ENCODE measurements at places on chromosomes 1 and 21. TPM values are rescaled to one million over a fixed set of nuclear protein-coding genes. Genes with fewer than 3 reads are reported as not detected.
A peak's percentile ranks its signal among the peaks of the same experiment; 100 is the strongest.

GRCh38 chr21:38048167-38048566 is 131.9 kb upstream of the KCNJ6 start:
- no peaks in the 10 kb centered on the region for H3K36me3 ChIP-seq
- H3K4me3 ChIP-seq: no peak overlapping the region
- no peak overlapping the region for H3K27ac ChIP-seq
- DNase-seq: no peak
- H3K27me3 ChIP-seq: no peaks in the 10 kb centered on the region
- H3K4me1 ChIP-seq: no peaks in the 10 kb centered on the region

DNA sequence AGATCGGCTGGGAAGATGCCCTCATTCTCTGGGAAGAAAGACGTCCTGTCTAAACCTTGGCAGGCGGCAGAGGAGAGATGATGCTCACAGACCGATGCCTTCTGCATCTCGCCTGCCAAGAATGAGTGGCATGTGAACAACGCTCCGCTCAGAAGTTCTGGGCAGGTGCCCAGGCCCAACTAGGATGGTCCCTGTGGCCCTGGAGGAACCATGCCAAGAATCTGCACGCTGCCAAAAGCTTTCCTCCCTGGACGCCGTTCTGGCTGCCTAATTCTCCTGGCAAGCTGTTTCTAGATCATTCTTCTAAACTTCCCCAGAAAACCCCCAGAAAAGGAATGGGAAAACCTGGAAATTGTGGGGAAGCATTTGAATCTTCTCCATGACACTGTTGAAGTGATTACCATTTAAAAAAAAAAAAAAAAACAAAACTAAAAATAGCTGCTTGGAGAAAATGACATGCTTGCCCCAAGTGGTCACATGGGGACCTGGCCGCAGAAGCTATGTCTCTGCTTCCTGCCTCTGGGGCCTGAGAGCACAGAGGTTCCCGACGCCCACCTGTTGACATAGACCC is 440.9 kb downstream of the PRDM2 start:
- H3K4me1 ChIP-seq: peaks cover 3% of the 10 kb centered on the region
- H3K4me3 ChIP-seq: no peak overlapping the region
- DNase-seq: no peak
- no peaks in the 10 kb centered on the region for H3K36me3 ChIP-seq
- no peak overlapping the region for H3K27ac ChIP-seq
- H3K27me3 ChIP-seq: no peaks in the 10 kb centered on the region

DNA sequence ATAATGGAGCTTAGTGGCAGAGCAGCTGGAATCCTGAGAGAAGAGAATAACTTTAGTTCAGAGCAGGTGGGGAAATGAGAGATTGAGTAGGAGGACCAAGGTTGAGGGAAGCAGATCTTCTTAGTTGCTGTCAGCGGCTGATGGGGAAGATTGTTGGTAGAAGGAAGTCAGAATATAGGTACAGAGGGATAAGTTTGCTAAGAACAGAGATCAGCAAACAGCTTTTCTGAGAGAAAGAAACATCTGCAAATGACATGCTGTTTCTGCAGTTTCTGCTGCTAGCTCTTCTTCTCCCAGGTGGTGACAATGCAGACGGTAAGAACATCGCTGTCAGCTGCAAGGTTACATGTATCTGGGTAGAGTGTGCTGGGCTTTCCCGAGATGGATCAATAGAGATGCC is at the start of gene CD1C:
Gene CD1C (plus strand): TSS at position 113 of the 400 bp plus-strand sequence. CDS start 142 bp downstream, at position 255.
- H3K36me3 ChIP-seq: no peaks in the 10 kb centered on the region
- H3K27ac ChIP-seq: no peak within 1 kb of the TSS
- no peak within 1 kb of the TSS for H3K4me3 ChIP-seq
- H3K27me3 ChIP-seq: no peaks in the 10 kb centered on the region
- no peaks in the 10 kb centered on the region for H3K4me1 ChIP-seq
- DNase-seq: no peak

The KRTAP12-3 gene
- polyA plus RNA-seq: not detected

GRCh38 chr1:243924188-243924587 is 74.1 kb upstream of the AKT3 start:
- no peaks in the 10 kb centered on the region for H3K4me1 ChIP-seq
- H3K4me3 ChIP-seq: no peak overlapping the region
- DNase-seq: no peak
- no peak overlapping the region for H3K27ac ChIP-seq
- H3K36me3 ChIP-seq: no peaks in the 10 kb centered on the region

GRCh38 chr1:9822897-9823692 is 670 bp downstream of the CLSTN1 start:
- no peaks in the 10 kb centered on the region for H3K36me3 ChIP-seq
- H3K27ac ChIP-seq: peak overlapping the region; percentile 84
- no peaks in the 10 kb centered on the region for H3K4me1 ChIP-seq
- peak; percentile 36 for DNase-seq
- no peaks in the 10 kb centered on the region for H3K27me3 ChIP-seq

GRCh38 chr1:77313491-77313890 is 31.7 kb downstream of the AK5 start:
- H3K4me1 ChIP-seq: no peaks in the 10 kb centered on the region
- H3K36me3 ChIP-seq: no peaks in the 10 kb centered on the region
- no peaks in the 10 kb centered on the region for H3K27me3 ChIP-seq

The SV2A gene
- 3.9 TPM for polyA plus RNA-seq

The POU3F1 gene
- polyA plus RNA-seq: not detected

GRCh38 chr1:194055536-194055935 is 869.1 kb upstream of the B3GALT2 start:
- no peak for DNase-seq
- H3K4me1 ChIP-seq: no peaks in the 10 kb centered on the region
- no peak overlapping the region for H3K27ac ChIP-seq
- H3K36me3 ChIP-seq: no peaks in the 10 kb centered on the region
- H3K4me3 ChIP-seq: no peak overlapping the region
- no peaks in the 10 kb centered on the region for H3K27me3 ChIP-seq

DNA sequence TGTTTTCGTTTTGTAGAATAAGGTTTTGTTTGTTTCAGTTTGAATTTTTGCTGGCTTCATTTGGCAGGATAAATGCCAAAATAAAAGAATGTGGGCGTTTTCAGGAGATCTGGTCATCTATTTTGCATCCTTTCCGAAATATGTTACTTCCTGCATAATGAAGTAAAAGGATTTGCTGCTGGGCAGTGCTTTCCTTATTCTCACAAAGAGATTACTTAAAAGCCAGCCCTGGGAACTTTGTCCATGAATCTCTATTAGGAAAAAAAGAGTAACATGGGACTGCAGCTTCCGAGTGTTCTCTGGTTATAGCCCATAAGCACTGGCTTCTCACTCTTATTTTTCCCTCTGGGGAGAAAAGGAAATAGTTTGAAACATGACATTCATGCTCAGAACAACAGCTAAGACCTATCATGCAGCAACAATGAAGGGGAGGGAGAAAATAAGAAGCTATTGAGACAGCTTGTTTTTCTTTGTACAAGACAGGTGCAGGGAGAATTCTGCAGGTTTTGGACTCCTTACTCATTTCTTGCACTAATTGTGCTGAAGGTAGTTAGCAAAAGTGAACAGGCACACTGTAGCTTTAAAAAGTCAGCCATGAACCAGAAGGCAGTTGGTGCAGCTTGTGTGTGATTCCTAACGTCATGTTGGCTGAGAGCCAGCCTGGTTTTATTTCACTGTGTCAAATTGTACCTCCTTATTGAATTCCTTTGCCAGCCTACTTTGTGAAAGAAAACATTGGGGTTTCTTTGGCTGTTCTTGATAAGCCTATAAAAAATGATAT is at the start of gene SAMD13:
Gene SAMD13 (plus strand): TSS at position 705 of the 781 bp plus-strand sequence. CDS start 1,527 bp downstream, outside the sequence.
- peak within 1 kb of the TSS; percentile 95 for H3K27ac ChIP-seq
- DNase-seq: peak; percentile 93
- H3K27me3 ChIP-seq: no peaks in the 10 kb centered on the region
- H3K4me1 ChIP-seq: peaks cover 3% of the 10 kb centered on the region

The TRIM67 gene
- polyA plus RNA-seq: not detected

- no peak overlapping the region for H3K27ac ChIP-seq
- peaks cover 33% of the 10 kb centered on the region for H3K36me3 ChIP-seq
- DNase-seq: no peak
Observed at GRCh38 chr1:154550657-154551056, 7.8 kb downstream of the UBE2Q1 start.

GRCh38 chr1:64469116-64469976 is 583 bp upstream of the CACHD1 start:
- DNase-seq: peak; percentile 55
- peaks cover 6% of the 10 kb centered on the region for H3K27me3 ChIP-seq
- no peaks in the 10 kb centered on the region for H3K36me3 ChIP-seq
- peak overlapping the region; percentile 65 for H3K4me3 ChIP-seq
- H3K27ac ChIP-seq: no peak overlapping the region

- H3K4me3 ChIP-seq: no peak overlapping the region
- no peak overlapping the region for H3K27ac ChIP-seq
- no peak for DNase-seq
- no peaks in the 10 kb centered on the region for H3K27me3 ChIP-seq
- no peaks in the 10 kb centered on the region for H3K4me1 ChIP-seq
Observed at GRCh38 chr1:89464008-89464407, 60.6 kb upstream of the LRRC8B start.

The STIL gene
- polyA plus RNA-seq: 0.54 TPM

DNA sequence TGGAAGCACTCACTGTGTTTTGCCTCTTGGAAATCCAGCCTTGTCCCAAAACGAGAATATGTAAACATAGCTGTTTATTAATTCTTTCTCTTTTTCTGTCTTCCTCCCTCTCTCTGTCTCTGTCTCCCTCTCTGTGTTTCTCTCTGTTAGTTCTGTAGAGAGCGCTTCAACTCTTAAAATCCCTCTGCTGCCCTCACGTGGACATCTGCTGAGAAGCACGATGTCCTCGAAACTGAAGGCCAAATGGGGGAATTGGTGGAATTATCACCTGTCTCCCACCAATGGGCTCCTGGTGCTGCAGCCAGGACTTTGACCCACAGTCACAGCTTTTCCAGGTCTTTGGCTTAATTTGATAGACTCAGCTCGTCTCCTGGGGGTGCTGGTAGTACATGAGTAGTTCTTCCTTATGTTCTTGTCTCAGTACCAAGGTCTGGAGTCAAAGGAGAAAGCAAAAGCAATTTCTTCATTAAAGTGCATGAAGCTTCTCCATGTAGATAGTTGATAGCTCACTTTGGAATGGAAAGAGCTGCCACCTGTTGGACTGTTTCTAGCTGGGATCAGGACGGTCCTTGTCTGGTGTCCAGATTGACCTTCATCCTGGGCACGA is 5.5 kb upstream of the GBP6 start:
- no peaks in the 10 kb centered on the region for H3K4me1 ChIP-seq
- DNase-seq: peak; percentile 88
- H3K4me3 ChIP-seq: no peak overlapping the region
- H3K27ac ChIP-seq: no peak overlapping the region
- H3K27me3 ChIP-seq: no peaks in the 10 kb centered on the region
- no peaks in the 10 kb centered on the region for H3K36me3 ChIP-seq

- no peaks in the 10 kb centered on the region for H3K4me1 ChIP-seq
- no peak for DNase-seq
- no peaks in the 10 kb centered on the region for H3K27me3 ChIP-seq
- no peak overlapping the region for H3K4me3 ChIP-seq
Observed at GRCh38 chr1:91630803-91631202, 130.2 kb downstream of the CDC7 start.

GRCh38 chr1:28512058-28512611 is 6.3 kb downstream of the RCC1 start:
- no peak for DNase-seq
- peak overlapping the region; percentile 44 for H3K27ac ChIP-seq
- no peak overlapping the region for H3K4me3 ChIP-seq
- H3K36me3 ChIP-seq: peaks cover 73% of the 10 kb centered on the region
- H3K27me3 ChIP-seq: no peaks in the 10 kb centered on the region
- peaks cover 19% of the 10 kb centered on the region for H3K4me1 ChIP-seq

The LSS gene
- polyA plus RNA-seq: 28.0 TPM

DNA sequence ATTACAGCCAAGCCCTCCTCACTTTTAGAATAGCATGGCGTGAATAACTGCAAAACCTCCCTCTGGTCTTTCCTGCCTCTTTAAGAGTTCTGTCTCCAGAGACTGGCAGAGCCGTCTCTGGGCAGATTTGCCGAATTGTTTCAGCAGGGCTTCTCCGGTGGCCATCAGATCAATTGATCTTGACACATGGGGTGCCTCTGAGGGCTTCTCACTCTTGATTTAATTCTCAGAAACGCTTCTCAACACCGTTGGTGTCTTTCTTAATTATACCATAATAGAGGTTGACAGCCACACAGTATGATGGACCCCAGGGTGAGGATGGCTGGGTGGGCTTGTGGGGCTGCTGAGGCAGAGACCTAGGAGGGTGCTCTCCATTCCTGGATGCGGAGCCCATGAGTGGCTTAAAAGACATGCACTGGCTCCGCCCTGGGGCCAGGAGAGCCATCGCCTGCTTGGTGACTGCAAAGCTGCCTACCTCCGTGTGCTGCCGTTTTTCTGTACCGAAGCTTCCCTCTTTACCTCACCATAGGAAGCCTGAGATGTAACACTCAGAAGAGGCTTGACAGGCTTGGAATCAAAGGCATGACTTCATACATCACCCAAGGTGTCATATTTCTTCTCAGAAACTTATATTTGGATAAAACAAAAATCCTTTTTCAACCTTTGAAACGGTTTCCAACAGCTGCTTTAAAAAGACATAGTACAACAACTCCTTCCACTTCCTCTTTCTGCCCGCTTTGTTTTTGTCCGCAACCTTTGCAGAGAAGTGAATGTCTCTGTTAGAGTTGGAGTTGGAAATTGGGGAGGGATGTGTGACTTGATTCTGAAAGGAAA is 82.9 kb downstream of the GALNT2 start:
- peaks cover 31% of the 10 kb centered on the region for H3K4me1 ChIP-seq
- H3K4me3 ChIP-seq: no peak overlapping the region
- H3K27ac ChIP-seq: peak overlapping the region; percentile 61
- H3K27me3 ChIP-seq: no peaks in the 10 kb centered on the region
- no peaks in the 10 kb centered on the region for H3K36me3 ChIP-seq

The TDRD5 gene
- polyA plus RNA-seq: 0.27 TPM

The C1QB gene
- 33.5 TPM for polyA plus RNA-seq

DNA sequence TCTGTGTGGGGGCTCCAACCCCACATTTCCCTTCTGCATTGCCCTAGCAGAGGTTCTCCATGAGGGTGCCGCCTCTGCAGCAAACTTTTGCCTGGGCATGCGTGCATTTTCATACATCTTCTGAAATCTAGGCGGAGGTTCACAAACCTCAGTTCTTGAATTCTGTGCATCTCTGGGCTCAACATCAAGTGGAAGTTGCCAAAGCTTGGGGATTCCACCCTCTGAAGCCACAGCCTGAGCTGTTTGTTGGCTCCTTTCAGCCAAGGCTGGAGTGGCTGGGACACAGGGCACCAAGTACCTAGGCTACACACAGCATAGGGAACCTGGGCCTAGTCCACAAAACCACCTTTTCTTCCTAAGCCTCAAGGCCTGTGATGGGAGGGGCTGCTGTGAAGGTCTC is 235.3 kb downstream of the PDE4B start:
- no peak overlapping the region for H3K27ac ChIP-seq
- H3K36me3 ChIP-seq: no peaks in the 10 kb centered on the region
- no peak for DNase-seq
- H3K4me3 ChIP-seq: no peak overlapping the region
- H3K4me1 ChIP-seq: no peaks in the 10 kb centered on the region

GRCh38 chr1:48530727-48531351 is 58.8 kb upstream of the SPATA6 start:
- DNase-seq: peak; percentile 91
- H3K36me3 ChIP-seq: no peaks in the 10 kb centered on the region
- peaks cover 3% of the 10 kb centered on the region for H3K4me1 ChIP-seq
- no peak overlapping the region for H3K27ac ChIP-seq
- H3K27me3 ChIP-seq: no peaks in the 10 kb centered on the region

DNA sequence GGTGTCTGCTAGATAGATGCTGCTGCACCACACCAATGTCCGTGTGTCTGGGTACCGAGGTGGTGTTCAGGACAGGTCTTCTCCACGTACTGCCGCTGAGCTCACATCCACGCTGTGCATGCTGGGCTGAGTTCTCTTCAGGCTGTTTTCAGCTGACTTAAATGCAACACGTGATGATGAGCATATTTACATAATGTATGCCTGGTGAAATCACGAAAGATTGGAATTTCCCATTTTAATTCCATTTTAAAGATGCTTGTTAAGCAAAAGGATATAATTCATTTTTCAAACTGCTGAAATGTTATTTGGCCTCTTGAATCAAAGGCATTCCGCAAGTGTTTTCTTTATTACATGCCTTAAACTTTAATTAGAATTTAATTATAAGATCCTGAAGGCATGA is 107.9 kb downstream of the FGGY start:
- H3K4me1 ChIP-seq: no peaks in the 10 kb centered on the region
- no peak overlapping the region for H3K27ac ChIP-seq
- no peak for DNase-seq

All from small intestine (tissue), 16 donors.